ENCODE measurements at places on chromosomes 7 and 10.

DNA sequence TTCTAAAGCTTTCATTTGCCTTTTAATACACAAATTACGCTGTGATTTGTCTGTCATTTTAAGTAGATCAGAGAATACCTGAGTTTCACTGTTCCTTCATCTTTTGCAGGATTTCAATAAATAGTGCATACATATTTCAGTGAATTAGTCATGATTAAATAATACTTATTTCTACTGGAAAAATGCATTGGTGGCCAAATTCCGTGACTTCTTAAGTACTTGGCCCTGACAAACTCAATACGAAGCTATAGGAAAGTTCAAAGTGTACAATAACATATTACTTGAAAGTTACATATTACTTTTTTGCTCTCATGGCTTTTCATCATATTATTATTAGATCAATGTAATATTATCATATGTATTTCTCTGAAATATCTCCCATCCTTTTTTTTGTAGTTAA lies 16.1 kb upstream of the PLXDC2 start:
- DNase-seq = no peak

DNA sequence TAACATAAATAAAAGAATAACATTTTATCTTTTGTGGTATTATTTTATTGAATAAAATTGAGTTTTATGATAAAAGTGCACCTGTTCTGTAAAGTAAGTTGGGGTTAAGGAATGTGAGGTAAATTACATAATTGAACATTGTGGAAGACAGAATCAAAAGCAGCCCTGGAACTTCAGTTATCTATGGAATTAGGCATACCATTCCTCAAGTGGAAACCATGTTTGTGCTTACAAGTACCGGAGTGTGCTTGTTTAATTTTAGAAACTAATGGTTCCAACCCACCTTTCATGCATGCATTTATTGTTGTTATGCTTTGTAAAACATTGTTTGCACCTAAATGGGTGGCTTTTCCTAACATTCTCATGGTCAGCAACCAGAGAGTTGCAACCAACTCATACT lies 28.0 kb downstream of the RBM17 start:
- no peak for DNase-seq

- no peak for DNase-seq
Measured at GRCh38 chr10:86349474-86349873, 17.1 kb downstream of the GRID1 start.

GRCh38 chr7:105655500-105656380 lies 74.4 kb upstream of the EFCAB10 start:
- no peak for DNase-seq

- no peak for DNase-seq
Measured at GRCh38 chr7:78605119-78605518, 806.5 kb downstream of the PHTF2 start.

DNA sequence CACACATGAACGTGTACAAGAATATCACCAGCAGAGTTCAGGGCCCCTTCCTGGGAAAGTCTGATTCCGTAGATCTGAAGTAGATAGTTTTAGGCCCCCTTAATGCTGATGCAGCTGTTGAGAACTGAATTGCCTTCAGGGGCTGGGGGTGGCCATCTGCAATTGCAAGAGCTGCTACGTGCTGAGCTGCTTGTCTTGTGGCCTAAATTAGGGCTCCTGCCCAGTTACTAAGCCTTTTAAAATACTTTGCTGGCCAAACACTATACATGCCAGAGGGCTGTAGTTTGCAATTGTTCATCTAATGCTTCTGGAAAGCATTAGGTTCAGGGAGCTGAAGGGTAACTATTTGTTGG lies 71.7 kb downstream of the TMEM178B start:
- no peak for DNase-seq

- DNase-seq = no peak
Measured at GRCh38 chr7:107090457-107090856, 46.0 kb downstream of the PRKAR2B start.

GRCh38 chr7:157568106-157568769 lies 231.4 kb downstream of the DNAJB6 start:
- DNase-seq = no peak

- DNase-seq = peak; percentile 55
Measured at GRCh38 chr10:49309691-49310411, 10.9 kb downstream of the C10orf71 start.
